ENCODE measurements at places on chromosomes 7 and 10. TPM values are rescaled to one million over a fixed set of nuclear protein-coding genes. Genes with fewer than 3 reads are reported as not detected.
A peak's percentile ranks its signal among the peaks of the same experiment; 100 is the strongest.

DNA sequence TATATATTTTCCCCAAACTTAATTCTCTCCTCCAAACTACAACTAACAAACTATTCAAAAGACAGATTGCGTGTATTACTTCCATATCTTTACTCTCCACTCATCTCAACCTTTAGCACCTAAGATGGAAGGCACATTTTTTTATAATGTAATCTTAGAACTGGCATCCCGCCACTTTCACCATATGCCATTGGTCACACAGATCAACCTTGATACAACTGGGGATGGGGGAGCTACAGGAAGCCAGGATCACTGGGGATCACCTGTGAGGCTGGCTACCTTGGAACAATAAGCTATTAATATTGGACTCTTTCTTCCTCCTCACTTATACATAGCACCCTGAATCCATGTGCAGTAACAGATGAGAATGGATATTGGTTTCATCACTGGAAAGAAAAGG, 469.6 kb upstream of the LRRN3 start:
- no peak overlapping the region for H3K27ac ChIP-seq
- H3K4me3 ChIP-seq = no peak overlapping the region
- H3K27me3 ChIP-seq = peaks cover 8% of the 10 kb centered on the region
- H3K4me1 ChIP-seq = no peaks in the 10 kb centered on the region
- DNase-seq = no peak

DNA sequence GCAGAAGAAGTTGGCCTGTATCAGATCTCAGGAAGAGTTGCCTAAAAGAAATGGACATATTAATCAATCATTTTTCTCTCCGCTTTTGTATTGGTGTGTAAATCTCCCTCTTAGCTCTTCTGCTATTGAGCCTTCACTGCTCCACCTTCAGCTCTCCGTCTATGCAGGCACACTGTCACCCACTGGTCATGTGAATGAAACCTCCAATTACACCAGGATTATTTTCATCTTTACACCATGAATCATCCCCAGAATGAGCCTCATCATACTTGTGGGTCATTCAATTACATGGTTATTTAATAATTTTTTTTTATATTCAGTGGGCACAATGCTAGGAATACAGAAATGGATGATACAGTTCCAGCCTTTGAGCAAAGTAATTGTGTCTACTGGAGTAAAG, 92.6 kb downstream of the LRRC4 start:
- H3K27ac ChIP-seq = no peak overlapping the region
- no peaks in the 10 kb centered on the region for H3K4me1 ChIP-seq
- H3K36me3 ChIP-seq = peaks cover 35% of the 10 kb centered on the region
- H3K4me3 ChIP-seq = no peak overlapping the region
- no peak for DNase-seq

DNA sequence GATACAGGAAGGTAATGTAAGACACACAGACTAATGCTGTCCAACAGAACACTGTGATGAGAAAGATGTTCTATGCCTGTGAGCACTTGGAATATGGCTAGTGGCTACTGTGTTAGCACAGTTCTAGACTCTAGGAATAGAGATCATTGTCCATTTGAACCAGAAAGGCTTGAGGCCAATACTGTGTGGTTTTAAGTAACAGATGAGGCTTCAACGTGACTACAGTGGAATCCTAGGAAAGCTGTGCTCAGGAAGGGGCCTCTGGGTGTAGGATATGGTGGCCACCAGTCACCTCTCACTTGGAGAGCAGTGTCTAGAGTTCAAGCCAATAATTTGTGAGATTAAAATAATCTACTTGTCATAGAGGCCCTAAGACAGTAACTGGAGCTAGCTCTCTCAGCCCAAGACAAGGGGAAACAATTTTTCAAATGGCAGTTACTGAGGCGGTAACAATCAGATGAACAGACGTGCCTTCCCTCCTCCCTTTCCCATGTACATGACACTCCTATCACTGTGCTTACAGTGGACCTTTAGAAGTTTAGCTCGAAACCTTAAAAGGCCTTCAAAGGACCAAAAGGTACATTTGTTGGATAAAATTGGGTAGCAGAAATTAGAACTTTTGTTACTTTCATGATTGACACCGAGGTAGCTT, 10.2 kb downstream of the ZDHHC16 start:
- H3K36me3 ChIP-seq = peaks cover 71% of the 10 kb centered on the region
- no peaks in the 10 kb centered on the region for H3K27me3 ChIP-seq
- no peak for DNase-seq

- no peak overlapping the region for H3K4me3 ChIP-seq
- no peaks in the 10 kb centered on the region for H3K27me3 ChIP-seq
- H3K27ac ChIP-seq = no peak overlapping the region
- H3K36me3 ChIP-seq = no peaks in the 10 kb centered on the region
- no peak for DNase-seq
Observed at GRCh38 chr7:64101126-64101942, 56.1 kb downstream of the ZNF727 start.

GRCh38 chr7:3588341-3588740, 287.3 kb downstream of the SDK1 start:
- no peak overlapping the region for H3K4me3 ChIP-seq
- H3K36me3 ChIP-seq = no peaks in the 10 kb centered on the region
- H3K27me3 ChIP-seq = no peaks in the 10 kb centered on the region

Gene SLC26A5
- total RNA-seq = not detected

DNA sequence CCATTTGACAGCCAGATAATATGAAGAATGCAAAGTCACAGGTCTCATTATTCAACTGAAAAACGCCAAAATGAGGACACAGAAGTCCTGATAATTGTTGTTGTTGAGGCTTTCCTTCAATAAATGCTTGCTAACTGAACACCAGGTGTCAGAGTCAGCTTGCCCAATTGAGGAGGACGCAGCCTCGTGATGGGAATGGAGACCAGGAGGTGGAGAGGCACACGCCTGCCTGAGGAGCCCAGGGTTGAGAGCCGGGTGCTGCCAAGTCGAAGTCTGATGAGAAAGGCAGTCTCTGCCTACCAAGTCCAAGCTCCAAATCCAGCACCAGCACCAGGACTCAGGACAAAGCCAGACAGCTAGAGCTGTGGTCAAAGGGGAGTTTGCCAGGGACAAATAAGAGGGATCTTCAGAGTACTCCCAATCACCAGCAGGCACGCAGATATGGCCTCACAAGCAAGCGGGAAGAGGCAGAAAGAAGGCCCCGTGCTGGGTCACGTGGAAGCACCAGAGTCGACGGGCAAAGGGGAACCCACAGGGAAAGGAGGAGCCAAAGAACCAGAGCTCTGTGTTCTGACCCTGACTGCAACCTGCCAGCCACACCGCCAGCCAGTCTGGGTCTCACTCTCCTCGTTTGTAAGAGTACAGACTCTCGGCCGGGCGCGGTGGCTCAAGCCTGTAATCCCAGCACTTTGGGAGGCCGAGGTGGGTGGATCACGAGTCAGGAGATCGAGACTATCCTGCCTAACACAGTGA, 47.6 kb downstream of the VOPP1 start:
- H3K27me3 ChIP-seq = no peaks in the 10 kb centered on the region
- H3K36me3 ChIP-seq = peaks cover 20% of the 10 kb centered on the region

Gene CFAP69
- not detected for total RNA-seq

DNA sequence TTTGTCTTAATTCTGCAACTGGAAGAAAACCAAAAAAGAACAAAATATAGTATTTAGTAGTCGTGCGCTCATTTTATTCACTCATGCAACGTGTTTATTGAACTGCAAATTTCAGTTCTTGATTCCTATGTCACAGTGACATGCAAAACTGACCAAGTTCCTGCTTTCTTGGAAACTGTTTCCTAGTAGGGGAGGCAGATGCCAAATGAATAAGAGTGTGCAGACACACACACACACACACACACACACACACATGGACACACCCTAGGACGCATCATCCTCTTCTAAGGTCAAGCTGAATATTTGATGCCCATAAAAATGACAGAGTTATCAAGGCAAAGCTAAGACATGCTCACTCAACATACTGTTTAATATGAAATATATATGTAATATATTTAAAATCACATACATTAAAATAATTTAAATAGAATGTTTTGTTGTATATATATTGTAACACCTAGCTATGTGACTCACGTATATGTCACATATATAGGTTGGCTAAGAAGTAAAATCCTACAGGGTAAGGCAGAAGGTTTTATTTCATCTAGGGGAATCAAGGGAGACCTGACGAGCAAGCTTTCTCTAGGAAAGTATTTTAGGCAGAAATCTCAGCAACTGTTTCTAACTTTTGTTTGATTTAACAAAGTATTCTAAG, 79.6 kb downstream of the SVIL start:
- H3K27me3 ChIP-seq = no peaks in the 10 kb centered on the region
- peak overlapping the region; percentile 78 for H3K27ac ChIP-seq
- H3K4me1 ChIP-seq = peaks cover 19% of the 10 kb centered on the region
- peak overlapping the region; percentile 18 for H3K4me3 ChIP-seq

Gene OR13A1
- total RNA-seq = not detected

DNA sequence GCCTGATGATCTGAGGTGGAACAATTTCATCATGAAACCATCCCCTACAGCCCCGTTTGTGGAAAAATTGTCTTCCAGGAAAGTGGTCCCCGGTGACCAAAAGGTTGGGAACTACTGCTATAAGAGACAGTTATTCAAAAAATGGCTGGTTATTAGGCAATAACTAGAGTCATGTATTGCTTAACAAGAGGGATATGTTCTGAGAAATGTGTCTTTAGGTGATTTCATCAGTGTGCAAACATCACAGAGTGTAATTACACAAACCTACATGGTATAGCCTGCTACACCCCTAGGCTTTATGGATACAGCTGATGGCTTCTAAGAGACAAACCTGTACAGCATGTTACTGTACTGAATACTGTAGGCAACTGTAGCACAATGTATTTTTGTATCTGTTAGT, 71.3 kb upstream of the CSTF2T start:
- H3K4me1 ChIP-seq = no peaks in the 10 kb centered on the region
- no peaks in the 10 kb centered on the region for H3K36me3 ChIP-seq
- no peak for DNase-seq
- no peak overlapping the region for H3K27ac ChIP-seq
- no peak overlapping the region for H3K4me3 ChIP-seq
- peaks cover 15% of the 10 kb centered on the region for H3K27me3 ChIP-seq

Gene CYP3A4
- total RNA-seq = not detected

DNA sequence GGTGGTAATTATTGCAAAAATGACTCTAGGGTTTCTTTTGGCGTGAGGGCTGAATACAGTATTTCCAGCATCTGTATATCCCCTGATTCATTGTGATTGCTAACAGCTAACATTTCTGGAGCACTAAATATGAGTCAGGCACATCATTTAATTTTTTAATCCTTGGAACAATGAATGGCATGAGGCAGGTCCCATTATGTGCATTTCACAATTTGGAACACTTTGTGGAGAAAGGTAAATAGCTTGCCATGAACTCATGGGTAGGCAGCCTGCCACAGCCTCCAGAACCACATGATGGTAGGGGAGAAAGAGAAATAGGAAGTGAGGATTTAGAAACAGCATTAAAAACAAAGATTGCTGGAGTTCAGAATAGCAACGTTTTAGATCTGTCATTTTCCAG, 1.7 kb downstream of the NPTX2 start:
- H3K27me3 ChIP-seq = peaks cover 38% of the 10 kb centered on the region
- no peaks in the 10 kb centered on the region for H3K4me1 ChIP-seq
- no peak overlapping the region for H3K4me3 ChIP-seq

DNA sequence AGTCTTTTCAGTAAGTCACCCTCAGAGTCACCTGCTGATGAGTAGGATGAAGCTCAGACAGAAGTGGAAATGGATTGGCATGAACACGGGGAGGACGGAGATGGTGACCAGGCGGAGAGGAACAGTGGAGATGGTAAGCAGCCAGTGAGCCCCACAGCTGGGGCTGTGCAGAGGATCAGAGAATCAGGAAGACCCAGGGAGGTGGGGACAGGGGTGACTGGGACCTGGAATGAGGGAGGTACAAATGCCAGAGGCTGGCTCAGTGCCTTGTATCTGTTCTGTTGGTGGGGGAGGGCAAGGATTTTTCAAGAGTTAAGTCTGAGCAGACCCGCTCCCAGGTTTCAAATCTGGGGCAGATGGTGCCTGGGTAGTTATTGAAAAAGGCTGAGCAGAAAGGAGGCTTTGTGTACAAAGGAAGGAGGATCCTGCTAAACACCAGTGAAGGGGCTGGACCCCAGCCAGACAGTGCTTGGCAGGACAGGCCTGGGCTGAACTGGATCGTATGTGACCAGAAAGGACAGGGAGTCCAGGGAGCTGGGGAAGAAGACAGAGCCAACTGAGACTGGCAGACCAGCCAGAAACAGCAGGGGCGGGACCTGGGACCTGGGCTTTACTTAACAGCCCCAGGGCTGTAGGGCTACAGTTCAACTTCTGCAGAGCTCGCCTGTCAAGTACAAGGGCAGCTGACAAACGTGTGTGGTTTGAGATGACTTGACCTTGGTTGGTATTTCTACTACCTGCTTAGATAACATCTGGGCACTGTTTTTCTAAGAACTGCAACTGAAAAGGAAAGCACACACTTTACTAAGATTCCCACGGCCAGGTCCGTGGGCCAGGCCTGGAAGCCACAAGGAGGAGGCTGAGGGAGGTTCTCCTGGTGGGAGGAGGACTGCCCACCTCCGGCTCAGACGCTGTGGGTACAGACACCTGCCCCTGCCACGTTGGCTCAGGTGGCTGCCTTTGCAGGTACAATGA, 13.2 kb upstream of the FRMPD2 start:
- H3K4me3 ChIP-seq = no peak overlapping the region
- H3K27me3 ChIP-seq = peaks cover 5% of the 10 kb centered on the region
- no peak overlapping the region for H3K27ac ChIP-seq

Gene CRTAC1
- total RNA-seq = not detected

DNA sequence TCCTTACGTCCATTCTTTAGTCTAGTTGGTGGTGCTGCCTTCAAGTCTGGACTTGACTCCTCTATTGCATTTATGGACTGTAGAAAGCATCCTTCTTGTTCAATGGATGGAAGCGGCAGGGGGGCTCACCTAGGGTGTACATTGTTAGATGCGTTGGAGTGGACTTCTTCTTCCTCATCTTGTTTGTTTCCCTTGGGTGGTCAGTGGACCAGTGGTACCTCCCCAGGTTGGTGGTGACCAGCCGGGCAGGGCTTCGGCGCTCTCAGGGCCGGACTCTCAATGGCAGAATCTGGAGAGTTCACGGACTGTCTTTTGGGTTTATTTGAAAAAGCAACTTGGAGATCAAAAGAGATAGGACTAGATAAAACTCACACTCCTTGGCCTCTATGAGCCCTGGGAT, 6.2 kb upstream of the BTBD16 start:
- no peaks in the 10 kb centered on the region for H3K4me1 ChIP-seq
- DNase-seq = no peak
- no peak overlapping the region for H3K4me3 ChIP-seq
- H3K36me3 ChIP-seq = no peaks in the 10 kb centered on the region
- H3K27ac ChIP-seq = no peak overlapping the region

Gene SRGN
- total RNA-seq = 996 TPM

GRCh38 chr10:105837951-105838350, 1196.9 kb downstream of the SORCS3 start:
- peak overlapping the region; percentile 83 for H3K4me3 ChIP-seq
- H3K4me1 ChIP-seq = peaks cover 17% of the 10 kb centered on the region
- DNase-seq = peak; percentile 71
- no peaks in the 10 kb centered on the region for H3K36me3 ChIP-seq

GRCh38 chr7:46651070-46651469, 730.0 kb upstream of the IGFBP3 start:
- H3K4me3 ChIP-seq = no peak overlapping the region
- no peaks in the 10 kb centered on the region for H3K4me1 ChIP-seq
- no peak overlapping the region for H3K27ac ChIP-seq

Measured in activated CD4-positive, alpha-beta T cell treated with anti-CD3 and anti-CD28 coated beads, Interleukin-2, amount 10 ng/mL, durations not matched to agents 24 days and 14 days (primary cell).